ENCODE measurements at places on chromosomes 12 and 14.

DNA sequence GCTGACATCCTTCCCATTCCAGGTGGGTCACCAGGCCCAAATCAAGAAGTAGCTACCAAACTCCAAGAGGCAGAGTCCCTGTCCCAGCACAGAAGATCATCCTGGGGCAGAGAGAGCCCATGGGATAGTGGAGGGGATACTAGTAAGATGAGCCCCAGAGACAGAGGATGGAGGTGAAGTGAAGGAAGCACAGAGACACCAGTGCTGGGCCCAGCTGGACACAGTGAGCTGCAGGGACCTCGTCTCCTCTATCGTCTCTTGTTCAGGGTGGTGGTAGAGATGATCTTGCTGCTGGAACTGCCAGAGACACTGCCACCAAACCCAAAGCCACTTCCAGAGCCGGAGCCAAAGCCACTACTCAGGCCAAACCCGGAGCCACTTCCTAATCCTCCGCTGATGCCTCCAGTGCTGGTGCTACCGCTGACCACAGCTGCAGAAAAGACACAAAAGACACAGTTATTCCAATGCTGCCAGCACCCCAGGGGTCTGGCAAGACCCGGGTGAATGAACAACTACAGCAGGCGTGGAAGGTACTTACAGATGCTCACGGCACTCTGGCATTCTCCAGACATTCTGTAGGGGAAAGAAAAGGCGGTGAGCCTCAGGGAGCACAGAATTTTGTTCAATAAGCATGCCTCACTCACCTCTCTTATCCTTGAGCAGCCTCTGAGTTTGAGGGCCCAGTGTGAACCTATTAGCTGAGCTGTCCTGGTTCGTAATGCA lies 6.9 kb downstream of the KRT4 start:
- no peak for DNase-seq

DNA sequence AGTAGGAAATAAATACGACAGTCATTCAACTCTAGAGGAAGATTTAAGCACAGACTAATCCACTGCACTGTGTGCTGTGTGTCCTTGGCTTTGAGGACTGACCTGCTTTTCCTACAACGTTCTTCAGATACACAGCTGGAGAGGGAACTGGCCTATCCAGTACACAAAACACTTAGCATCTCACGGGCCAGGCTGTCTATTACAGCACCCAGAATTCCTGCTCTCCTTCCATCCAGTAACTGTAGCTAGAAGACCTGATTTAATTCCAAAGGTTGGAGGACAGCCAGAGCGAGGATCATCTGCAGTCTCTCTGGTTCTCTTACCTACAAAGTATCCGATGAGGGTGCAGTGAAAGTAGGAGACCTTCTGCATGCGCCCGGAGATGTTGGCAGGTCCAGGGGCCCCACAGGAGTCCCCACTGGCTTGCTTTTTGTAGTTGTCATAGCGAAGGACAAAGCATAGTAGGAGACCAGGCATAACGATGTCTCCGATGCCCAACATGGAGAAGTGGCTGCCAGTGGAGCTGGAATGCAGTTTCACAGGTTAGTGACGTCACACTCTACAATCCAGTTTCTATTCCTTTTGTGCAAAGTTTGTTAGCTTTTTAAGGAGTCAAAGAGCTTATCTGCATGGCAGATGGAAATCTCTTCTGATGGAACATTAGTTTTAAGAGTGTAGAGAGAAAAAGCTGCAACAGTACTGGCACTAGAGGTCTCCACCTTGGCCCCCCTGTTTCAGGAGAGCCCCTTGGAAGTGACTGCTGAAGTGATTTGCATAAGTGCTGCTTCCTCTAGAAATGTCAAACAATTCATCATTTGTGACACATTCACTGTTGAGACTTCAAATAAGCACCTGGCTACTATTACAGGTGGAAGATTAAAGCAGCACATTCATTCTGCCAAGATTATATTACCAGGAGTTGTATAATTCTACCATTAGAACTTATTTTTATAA lies 41.7 kb downstream of the ACADS start:
- DNase-seq, result peak; percentile 18

DNA sequence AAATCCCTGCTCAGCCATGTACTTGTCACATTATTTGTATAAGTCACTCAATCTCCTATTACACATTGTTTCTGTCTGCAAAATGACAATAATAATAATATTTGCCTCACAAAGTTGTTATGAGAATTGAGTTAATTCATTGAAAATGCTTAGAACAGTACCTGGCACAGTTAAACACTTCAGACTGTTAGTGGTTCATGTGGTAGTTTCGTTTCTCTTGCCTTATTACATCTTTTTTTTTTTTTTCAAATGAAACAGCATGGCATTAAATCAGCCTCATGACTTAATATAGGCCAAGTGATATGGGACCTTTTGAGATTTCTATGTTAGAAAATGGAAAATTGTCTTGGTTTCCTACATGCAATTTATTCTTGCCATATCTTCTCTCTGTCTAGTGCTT lies 71.0 kb upstream of the CRY1 start:
- no peak for DNase-seq

GRCh38 chr14:90743425-90743824 lies 72.8 kb downstream of the TTC7B start:
- DNase-seq, result no peak

DNA sequence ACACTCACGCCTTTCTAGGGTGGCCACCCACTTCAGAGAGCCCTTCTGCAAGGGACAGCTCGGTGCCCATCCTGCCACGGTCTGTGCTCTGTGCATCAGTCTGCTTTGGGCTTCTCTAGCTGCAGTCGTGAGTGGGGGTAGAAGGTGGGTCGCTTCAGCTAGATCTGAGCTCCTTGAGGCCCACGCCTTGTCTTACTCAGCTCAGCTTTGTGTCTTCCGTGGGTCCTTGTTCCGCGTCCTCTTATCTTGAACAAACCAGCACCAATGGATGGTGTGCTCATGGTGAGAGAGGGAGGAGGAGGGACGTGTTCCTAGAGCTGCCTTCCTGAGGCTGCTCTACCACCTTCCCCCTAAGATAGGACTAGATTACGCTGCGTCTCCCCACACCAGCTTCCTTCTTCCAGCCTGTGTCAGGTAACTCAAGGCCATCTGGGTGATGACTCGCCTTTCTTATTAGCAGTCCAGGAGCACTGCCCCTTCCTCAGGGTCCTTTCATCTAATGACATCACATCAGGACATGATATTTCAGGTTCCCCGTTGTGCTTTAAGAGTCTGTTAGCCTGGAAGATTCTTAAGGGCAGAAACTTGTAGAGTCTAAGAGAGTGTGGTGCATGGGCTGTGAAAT lies 118.8 kb downstream of the TSPAN9 start:
- no peak for DNase-seq

DNA sequence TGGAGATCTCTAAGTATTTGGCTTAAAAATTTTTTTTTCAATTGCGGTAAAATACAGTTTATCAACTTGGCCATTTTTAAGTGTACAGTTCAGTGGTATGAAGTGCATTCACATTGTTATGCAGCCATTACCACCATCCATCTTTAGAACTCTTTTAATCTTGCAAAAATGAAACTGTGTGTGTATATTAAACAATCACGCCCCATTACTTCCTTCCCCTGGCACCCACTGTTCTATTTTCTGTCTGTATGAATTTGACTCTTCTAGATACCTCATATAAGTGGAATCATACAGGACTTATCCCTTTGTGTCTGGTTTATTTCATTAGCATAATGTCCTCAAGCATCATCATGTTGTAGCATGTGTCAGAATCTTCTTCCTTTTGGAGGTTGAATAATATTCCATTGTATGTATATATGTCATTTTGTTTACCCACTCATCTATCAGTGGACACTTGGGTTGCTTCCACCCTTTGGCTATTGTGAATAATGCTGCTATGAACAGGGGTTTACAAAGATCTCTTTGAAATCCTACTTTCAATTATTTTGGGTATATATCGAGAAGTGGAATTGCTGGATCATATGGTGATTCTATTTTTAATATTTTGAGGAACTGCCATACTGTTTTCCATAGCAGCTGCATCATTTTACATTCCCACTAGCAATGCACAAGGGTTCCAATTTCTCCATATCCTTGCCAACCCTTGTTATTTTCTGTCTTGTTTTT lies 62.9 kb downstream of the SAMD4A start:
- no peak for DNase-seq

GRCh38 chr12:23533265-23533664 lies 416.2 kb downstream of the SOX5 start:
- DNase-seq, result no peak

DNA sequence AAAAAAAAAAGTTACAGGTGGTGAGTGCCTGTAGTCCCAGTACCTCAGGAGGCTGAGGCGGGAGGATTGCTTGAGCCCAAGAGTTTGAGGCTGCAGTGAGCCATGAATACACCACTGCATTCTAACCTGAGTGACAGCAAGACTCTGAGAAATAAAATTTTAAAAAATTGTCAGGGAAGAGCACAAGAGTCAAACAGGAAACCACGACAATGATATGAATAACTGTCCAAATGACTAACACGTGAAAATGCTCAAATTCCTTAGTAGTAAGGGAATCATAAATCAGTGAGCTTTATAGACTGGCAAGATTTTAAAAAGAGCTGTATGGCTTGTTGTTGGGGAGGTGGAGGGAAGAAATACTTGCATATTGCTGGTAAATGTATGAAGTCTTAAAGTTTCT lies 12.9 kb upstream of the ASPG start:
- no peak for DNase-seq

DNA sequence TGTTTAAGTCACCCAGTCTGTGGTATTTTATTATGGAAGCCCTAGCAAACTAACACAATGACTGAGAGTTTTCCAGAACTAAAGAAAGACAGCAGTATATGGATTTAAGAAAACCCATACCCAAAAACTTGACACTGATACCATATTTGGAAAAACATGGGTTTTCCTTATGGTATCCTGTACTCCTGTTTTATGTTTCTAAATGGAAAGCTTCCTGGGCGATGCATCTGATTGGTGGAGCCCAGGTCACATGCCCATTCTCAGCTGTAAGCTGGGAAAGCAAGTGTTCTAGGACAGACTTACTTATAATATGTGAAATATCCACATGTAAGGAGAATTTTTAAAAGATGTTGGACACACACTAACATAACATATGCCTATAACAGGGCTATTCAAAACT lies 4.5 kb upstream of the RNASE4 start:
- no peak for DNase-seq

DNA sequence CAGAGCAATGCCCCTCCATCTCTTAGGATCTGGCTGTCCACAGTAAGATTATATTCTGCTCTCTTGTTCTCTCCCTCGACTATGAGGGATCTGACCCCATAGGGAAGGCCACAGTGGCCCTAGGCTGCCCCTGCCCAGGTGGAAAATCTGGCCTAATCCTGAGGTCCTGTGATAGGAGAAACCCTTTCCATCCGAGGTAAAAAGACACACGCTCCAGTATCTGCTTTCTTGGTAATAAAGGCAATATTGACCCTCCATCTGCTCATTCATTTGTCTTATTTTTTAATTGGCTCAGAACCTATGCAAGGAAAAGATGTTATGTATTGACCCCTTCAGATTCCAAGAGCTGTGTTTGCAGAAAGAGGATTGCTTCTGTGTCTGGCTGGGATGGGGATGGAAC lies 9.7 kb downstream of the KRT76 start:
- DNase-seq, result no peak

DNA sequence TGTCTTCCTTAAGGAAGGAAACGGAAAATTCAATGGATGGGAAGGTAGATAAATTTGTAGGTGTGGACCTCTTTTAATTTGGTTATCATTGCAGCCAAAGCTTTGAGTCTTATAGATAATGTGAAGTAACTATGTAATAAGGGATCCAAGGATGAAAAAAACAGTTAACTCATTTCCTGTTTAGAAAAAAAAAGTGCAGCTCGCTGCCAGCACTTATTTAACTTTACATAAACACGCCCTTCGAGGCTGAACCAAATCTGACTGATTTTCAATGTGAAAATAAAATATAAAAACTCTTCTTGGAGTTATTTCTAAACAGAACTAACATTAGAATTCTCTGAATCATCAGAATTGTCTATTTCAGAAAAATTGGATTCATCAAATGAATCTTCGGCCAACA lies 7.0 kb downstream of the NUBPL start:
- no peak for DNase-seq

DNA sequence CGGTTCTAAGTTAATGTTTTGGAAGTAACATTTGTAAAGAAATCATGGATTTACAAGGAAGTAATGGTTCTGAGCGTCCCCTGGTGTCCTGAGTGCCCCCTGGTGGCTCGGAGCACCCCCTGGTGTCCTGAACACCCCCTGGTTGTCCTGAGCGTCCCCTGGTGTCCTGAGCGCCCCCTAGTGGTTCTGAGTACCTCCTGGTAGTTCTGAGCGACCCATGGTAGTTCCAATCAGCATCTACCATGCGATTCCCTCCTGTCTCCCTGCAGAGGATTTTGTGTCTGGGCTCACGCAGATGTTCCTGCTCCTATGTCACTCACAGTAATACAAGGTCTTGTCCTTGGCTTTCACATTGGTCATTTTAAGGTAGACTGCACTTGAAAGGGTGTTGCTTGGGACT lies 1352.9 kb downstream of the TMEM121 start:
- no peak for DNase-seq

GRCh38 chr14:64196814-64197411 lies 97.3 kb downstream of the ESR2 start:
- DNase-seq, result peak; percentile 36

GRCh38 chr14:103817595-103817994 lies 29.8 kb downstream of the PPP1R13B start:
- no peak for DNase-seq

- DNase-seq, result no peak
These were observed 14.8 kb downstream of the CEP290 start for GRCh38 chr12:88127099-88127498.

DNA sequence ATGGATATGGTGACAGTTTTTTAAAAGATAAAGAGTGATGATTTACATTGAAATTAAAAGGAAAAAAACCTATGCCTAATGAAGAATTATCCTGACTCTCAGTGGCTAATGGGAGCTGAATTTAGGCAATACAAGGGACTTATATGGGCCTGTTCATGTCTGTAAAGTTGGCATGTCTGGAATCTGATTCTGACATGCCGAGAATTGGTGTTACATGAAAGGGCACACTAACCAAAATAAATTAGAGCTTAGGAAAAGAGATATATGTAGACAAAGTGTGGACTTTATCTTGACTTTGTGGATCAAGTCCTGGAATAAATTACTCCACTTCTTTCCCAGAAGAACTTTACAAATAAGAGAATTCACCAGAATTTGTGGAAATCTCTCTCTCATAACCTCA lies 1.1 kb downstream of the TDG start:
- DNase-seq, result no peak

GRCh38 chr14:37411079-37411735 lies 183.8 kb downstream of the FOXA1 start:
- DNase-seq, result no peak

DNA sequence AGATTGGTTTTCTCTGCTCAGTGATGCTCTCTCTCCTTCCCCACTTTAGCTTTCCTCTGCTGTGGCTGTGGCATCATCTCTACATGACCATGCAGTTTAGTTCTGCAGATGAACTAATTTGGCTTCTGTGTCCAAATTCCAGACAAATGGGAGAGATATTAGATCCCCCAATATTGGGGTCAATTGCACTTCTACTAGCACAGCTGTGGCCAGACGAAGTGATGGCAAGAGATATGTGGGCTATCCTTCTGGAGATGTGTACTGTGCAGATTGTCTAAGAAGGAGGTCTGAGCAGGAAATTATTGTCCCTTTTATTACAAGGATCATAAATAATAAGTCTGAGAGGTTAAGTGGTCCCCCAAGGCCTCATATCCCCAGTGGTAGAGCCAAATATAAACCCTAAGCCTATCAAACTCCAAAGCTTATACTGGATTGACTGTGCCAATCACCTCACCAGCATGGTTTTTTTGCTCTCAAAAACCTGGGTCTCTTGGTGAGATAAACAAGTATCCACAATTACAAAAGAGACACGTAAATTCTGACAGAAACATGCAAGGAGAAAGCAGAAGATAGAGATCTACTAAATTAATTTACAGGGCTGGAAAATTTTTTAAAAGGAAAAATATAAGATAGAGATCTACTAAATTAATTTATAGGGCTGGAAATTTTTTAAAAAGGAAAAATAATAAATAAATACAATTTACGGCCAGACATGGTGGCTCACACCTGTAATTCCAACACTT lies 29.1 kb upstream of the GCH1 start:
- no peak for DNase-seq

All from NCI-H510A (cell line).